ENCODE measurements at places on chromosomes 1 and 21.

- DNase-seq = no peak
Observed at GRCh38 chr21:38531591-38531990, 33.3 kb upstream of the ERG start.

DNA sequence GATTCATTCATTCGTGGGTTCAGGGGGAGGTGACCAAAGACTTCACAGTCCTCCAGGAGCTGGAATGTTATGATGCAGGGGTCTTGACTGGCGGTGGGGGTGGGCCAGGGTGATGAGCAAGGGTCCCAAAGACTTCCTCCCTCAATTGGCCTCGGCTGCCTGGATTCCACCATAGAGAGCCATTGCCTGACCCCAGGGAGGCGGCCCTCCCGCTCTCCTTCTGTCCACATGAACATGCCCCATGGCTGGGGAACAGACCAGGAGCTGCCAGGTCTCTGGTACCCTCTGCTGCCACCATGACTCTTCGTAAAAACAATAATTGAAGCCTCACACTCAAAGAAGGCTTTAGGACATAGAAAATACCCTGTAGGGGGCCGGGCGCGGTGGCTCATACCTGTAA, 102.5 kb upstream of the CASZ1 start:
- no peak for DNase-seq

DNA sequence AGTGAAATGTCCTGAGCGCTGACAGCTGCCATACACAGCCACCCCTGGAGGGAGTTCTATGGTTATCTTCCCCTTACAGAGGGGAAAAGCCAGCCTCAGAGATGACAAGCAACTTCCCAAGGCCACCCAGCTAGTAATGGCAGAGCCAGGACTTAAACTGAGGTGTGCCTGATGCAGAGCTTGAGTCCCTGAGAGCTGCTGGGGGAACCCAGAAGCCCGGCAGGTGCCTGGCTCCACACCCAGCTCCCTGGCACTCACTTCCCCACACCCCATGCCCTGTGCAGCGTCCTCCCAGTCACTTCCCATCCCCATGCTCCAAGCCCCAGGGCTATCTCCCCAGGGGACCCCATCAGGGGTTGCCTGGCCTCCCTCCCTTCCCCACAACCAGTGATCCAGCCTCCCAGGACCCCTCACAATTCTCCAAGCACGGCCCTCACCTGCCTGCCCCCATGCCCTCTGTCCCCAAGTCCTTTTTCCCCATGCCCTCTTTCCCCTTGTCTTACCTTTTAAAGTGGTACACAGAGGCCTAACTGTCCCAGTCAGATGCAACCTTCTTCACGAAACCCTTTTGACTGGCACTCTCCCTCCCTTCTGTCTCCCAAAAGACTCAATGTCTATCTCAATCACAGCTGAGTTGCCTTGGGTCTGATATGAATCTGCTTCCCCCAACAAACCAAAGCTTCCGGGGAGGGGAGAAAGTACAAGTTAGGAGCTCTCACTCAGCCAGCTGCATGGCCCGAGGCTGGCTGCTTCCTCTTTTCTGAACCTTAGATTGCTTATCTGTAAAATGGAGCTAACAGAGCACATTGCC, 39.8 kb upstream of the LRP8 start:
- no peak for DNase-seq

DNA sequence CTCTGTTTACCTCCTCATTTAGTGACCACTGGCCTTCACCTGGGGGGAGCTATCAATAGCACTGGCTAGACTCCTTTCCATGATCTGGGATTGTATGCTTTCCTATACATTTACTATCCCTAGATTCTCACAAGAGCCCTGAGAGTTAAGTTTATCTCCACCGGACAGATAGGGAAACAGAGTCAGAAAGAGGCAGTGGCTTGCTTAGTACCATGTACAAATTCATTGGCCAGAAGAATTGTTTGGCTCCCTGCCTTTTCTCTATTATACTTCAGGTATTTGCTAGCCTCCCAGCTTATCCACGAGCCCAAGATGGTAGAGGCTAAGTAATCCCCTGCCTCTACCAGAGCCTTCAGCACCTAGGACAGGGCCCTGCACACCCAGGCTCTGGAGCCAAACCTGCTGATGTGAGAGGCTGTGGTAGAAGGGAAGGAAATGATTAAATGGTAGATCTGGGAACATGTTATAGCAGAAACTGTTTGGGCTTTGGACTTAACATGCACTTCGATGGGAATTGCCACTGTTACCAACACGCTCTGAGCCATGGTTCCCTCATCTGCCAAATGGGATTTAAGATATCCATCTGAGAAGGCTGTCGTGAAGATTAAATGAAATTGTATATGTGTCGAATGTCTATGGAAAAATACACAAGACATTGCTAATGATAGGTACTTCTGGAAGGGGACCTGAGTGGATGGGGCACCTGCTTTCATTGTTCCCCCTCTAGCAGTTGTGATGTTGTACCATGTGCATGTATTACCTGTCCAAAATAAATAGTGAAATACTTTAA, 3.1 kb upstream of the BLACAT1 start:
- DNase-seq = peak; percentile 58
